ENCODE measurements at places on chromosomes 2 and 18.

GRCh38 chr18:31643003-31643402 is 41.4 kb downstream of the B4GALT6 start:
- no peak for DNase-seq
- no peak overlapping the region for H3K4me3 ChIP-seq
- H3K27me3 ChIP-seq = no peaks in the 10 kb centered on the region

DNA sequence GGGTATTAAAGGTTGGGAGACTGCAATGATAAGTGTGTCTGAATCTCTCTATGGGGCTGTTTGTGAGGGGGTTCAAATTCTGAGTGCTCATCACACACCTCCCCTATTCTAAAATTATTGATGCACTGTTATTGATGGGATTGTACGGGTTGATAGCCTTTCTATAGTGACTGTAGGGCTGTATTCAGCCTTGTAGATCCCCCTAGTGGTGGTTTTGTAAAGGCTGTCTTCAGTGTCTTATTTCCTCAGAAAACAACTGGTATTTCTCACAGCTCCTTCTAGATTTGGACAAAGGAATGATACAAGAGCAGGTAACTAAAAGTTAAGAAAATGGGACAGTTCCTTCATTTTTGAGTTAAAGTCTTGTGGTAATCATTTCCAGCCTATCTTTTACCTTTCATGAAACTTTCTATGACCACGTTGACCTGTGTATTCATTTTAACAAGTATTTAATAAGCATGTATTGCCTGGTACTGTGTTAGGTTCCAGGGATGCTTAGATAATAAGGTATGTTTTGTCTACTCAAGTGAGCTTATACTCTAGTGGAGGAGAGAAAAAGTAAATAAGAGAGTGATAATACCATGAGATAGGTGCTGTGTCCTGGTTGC is 21.2 kb downstream of the SMAD4 start:
- no peaks in the 10 kb centered on the region for H3K36me3 ChIP-seq
- no peaks in the 10 kb centered on the region for H3K27me3 ChIP-seq
- no peak for DNase-seq
- no peak overlapping the region for H3K27ac ChIP-seq
- H3K4me3 ChIP-seq = no peak overlapping the region
- no peaks in the 10 kb centered on the region for H3K4me1 ChIP-seq

- no peaks in the 10 kb centered on the region for H3K27me3 ChIP-seq
- no peak overlapping the region for H3K27ac ChIP-seq
- DNase-seq = no peak
- H3K4me1 ChIP-seq = no peaks in the 10 kb centered on the region
- no peak overlapping the region for H3K4me3 ChIP-seq
These were observed 18.6 kb downstream of the THADA start for GRCh38 chr2:43576981-43577892.

DNA sequence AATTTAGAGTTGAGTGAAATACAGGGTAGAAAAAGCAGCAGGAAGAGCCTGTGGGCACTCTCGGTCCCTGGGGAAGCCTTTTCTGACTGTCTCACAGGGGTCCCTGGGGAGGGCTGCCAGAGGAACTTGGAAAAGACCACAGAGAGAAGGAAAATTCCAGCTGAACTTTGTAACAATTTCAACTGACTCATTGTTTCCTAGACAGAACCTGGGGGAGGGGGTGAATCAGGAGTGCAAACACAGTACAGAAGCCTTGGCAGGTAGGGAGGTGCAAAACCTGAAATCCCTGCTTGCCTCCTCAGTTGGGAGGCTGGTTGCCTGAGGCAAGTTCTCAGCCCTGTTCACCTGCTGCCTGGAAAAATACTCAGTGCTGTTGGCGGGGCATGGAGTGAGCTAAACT is 106.8 kb downstream of the GRB14 start:
- H3K36me3 ChIP-seq = no peaks in the 10 kb centered on the region
- peaks cover 57% of the 10 kb centered on the region for H3K4me1 ChIP-seq
- H3K27me3 ChIP-seq = no peaks in the 10 kb centered on the region
- H3K27ac ChIP-seq = peak overlapping the region; percentile 74
- no peak overlapping the region for H3K4me3 ChIP-seq
- DNase-seq = no peak

DNA sequence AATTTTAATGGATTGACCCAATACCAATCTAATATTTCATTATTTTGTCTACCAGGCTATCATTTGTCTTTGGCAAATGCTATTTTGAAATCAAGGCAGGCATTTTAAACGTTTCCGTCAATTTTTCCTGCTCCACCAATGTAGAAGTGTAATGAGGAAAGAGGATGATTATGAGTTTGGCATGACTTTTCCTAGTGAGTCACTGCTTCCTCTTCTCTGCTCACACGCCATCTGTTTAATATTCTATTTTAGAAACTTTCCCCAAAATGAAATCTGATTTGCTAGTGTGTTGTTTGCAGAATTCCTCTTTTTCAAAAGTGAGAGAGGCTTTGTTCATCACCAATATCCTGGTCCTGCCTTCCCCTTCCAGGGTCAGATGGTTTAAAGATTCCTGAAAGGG is 42.5 kb upstream of the PID1 start:
- no peaks in the 10 kb centered on the region for H3K36me3 ChIP-seq
- H3K4me3 ChIP-seq = no peak overlapping the region
- peak overlapping the region; percentile 32 for H3K27ac ChIP-seq
- peaks cover 7% of the 10 kb centered on the region for H3K27me3 ChIP-seq

GRCh38 chr2:231348173-231348572 is 47.3 kb upstream of the B3GNT7 start:
- H3K4me3 ChIP-seq = no peak overlapping the region
- H3K27ac ChIP-seq = no peak overlapping the region
- H3K27me3 ChIP-seq = no peaks in the 10 kb centered on the region
- no peaks in the 10 kb centered on the region for H3K36me3 ChIP-seq
- DNase-seq = no peak

- no peaks in the 10 kb centered on the region for H3K27me3 ChIP-seq
- no peak for DNase-seq
- H3K4me1 ChIP-seq = peaks cover 77% of the 10 kb centered on the region
- H3K36me3 ChIP-seq = no peaks in the 10 kb centered on the region
These were observed 2.1 kb downstream of the TTC39C start for GRCh38 chr18:24016643-24017042.

- no peaks in the 10 kb centered on the region for H3K27me3 ChIP-seq
- no peak overlapping the region for H3K27ac ChIP-seq
- no peak for DNase-seq
- H3K36me3 ChIP-seq = no peaks in the 10 kb centered on the region
- H3K4me1 ChIP-seq = peaks cover 48% of the 10 kb centered on the region
- no peak overlapping the region for H3K4me3 ChIP-seq
These were observed 7.6 kb downstream of the HIBCH start for GRCh38 chr2:190311893-190312634.

DNA sequence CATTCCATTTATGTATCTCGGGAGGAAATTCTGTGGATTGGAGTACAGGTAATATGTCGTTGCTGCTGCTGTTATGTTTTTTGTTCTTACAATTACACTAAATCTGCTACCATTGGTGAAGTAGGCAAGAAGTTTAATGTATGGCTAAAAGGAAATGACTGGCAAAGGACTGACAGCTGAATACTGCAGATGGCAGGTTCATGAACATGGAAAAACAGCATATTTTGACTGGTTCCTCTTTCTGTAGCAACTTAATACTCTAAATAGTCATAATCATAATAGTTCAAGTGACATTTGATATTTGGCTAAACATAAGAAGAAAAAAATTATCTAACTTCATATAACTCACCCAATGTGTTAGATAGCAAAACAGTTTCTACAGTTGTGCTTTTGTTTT is 84.5 kb upstream of the PGAP1 start:
- no peaks in the 10 kb centered on the region for H3K27me3 ChIP-seq
- H3K4me1 ChIP-seq = no peaks in the 10 kb centered on the region
- H3K4me3 ChIP-seq = no peak overlapping the region
- DNase-seq = no peak

DNA sequence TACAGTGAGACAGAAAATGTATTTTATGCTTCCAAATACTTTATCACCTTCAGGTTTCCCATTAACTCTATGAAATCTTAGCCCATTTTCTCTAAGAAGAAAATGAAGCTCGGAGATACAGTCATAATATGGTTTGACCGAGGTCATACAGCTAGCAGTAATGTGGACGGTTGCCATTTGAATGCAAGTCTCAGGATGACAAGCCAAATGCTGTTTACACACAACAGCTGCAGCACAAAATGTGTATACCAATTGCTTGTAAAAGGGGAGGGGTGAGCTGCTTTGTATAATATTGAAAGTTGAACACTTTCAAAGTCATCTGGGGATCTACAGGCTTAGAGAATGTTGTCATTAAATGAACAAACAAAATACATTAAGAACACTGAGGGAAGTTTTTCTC is 93.8 kb upstream of the FSIP2 start:
- H3K27ac ChIP-seq = no peak overlapping the region
- no peaks in the 10 kb centered on the region for H3K36me3 ChIP-seq
- H3K4me3 ChIP-seq = no peak overlapping the region
- no peaks in the 10 kb centered on the region for H3K4me1 ChIP-seq

DNA sequence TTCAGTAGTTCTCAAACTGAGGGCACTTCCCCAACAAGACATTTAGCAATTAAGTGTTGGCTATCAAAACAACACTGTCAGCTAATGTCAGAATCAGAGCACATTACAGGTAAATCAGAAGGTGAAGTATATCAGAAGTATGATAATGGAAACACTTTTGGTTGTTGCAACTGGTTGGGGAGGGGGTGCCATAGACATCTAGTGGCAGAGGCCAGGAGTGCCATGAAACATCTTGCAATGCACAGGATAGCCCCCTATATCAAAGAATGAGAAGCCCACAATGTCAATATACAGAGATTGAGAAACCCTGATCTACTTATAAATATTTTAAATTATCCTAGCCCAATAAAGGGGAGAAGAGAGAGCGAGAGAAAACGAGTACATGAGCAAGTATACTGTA is 4.9 kb upstream of the XPO1 start:
- H3K4me3 ChIP-seq = no peak overlapping the region
- no peaks in the 10 kb centered on the region for H3K36me3 ChIP-seq

DNA sequence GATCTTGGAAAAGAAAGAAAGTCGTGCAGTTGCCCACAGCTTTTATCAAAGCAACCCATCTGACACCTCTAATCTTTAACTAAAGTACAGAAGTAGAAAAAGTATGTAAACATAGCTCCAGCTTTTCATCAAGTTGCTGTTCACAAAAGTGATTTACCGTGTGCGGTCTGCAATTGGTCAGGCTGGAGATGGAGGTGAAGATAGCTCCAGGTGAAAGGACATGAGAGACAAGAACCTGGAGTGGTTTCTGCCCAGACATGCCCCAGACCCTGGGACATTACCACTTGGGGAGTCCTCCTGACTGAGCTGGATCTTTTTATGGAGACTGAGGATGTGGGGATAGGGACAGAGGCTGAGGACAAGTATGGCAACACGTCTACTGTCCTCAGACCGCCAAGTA is 82.7 kb downstream of the LAMA1 start:
- H3K36me3 ChIP-seq = no peaks in the 10 kb centered on the region
- no peaks in the 10 kb centered on the region for H3K4me1 ChIP-seq
- DNase-seq = no peak

Measured in esophagus squamous epithelium (tissue), 5 donors.